ENCODE measurements at places on chromosomes 16 and 17. TPM values are rescaled to one million over a fixed set of nuclear protein-coding genes. Genes with fewer than 3 reads are reported as not detected.

GRCh38 chr17:48841395-48841831 is 10.6 kb downstream of the CALCOCO2 start:
- DNase-seq = peak; percentile 46

GRCh38 chr17:5362162-5362811 is 57.2 kb downstream of the NUP88 start:
- no peak for DNase-seq

- DNase-seq = no peak
Observed at GRCh38 chr16:83843657-83844056, 35.9 kb downstream of the HSBP1 start.

DNA sequence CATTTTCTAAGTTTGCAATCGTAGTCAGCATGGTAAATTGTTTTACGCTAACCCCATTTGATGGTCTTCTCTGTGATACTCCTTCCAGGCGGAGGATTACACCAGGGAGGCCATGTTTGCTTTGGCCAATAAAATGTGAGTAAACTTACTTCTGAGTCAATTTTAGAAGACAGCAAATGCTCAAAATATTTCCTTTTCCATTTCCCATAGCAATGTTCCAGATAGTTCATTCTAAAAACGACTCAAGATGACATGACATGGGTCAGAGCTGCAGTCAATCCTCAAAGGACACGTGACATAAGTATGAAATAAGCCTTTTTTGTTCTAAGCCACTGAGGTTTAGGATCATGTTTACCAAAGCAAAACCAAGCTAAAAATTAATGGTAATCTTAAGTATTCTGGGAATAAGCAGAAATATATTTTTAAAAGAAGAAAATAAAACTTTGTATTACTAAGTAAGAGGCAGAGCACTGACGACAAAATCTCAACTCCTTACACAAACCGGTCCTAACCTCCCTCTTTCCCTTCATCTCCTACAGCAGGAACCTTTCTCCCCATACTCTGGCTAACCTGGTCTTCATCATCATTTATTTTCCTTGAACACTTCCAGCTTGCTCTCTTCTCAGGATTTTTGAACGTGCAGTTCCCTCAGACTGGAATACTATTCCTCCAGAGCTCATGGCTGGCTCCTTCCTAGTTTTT is 266.2 kb downstream of the CEP112 start:
- no peak for DNase-seq

- no peak for DNase-seq
Observed at GRCh38 chr17:43577664-43578403, 31.7 kb upstream of the ETV4 start.

DNA sequence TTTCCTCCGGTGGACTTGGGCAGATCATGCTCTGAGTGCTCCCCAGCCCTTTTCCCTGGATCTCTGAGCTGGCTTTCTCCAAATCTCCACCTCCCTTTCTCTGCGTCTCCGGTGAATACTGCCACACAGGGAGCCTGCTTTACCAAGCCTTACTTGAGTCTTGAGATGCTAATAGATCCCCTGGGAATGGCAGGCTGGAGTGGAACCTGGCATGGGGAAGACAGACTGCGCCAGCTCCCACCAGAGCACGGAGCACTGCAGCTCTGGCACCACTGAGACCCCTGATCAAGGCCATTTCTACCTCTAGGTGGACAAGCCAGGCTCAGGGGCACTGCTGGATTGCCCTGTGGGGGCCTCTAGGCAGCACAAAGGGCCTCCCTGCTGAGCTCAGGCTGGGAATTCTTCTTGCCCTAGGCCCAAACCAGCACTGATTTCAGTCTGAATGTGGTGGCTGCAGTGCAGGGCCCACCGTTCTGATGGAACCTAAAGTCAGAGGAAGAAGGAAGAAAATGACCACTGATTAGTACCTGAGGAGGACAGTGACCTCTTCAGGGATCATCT is 74.3 kb upstream of the CRHR1 start:
- DNase-seq = no peak

DNA sequence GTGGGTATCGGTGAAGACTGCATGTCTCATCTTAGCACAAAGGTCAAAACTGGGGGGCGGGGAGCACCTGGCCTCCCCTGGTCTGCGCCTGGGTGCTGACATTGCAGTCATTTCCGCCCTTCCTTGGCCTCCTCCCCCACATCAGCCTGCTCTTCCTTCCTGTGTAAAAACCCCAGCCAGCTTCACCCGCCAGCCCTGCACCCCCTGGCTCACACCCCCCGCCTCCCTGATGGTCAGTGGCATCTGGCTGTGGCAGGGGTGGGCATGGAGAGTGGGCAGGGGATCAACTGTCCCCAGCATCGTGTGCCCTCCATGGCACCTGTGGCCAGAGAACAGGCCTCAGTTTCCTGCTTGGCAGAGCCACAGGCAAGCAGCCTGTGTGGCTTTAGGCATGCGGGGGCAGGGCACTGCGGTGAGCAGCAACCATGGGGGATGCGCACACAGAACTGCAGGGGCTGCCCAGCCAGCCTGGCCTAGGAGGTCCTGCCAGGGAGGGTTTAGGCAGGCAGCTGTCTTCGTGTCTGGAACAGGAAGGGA is 26.5 kb upstream of the LASP1NB start:
- no peak for DNase-seq

DNA sequence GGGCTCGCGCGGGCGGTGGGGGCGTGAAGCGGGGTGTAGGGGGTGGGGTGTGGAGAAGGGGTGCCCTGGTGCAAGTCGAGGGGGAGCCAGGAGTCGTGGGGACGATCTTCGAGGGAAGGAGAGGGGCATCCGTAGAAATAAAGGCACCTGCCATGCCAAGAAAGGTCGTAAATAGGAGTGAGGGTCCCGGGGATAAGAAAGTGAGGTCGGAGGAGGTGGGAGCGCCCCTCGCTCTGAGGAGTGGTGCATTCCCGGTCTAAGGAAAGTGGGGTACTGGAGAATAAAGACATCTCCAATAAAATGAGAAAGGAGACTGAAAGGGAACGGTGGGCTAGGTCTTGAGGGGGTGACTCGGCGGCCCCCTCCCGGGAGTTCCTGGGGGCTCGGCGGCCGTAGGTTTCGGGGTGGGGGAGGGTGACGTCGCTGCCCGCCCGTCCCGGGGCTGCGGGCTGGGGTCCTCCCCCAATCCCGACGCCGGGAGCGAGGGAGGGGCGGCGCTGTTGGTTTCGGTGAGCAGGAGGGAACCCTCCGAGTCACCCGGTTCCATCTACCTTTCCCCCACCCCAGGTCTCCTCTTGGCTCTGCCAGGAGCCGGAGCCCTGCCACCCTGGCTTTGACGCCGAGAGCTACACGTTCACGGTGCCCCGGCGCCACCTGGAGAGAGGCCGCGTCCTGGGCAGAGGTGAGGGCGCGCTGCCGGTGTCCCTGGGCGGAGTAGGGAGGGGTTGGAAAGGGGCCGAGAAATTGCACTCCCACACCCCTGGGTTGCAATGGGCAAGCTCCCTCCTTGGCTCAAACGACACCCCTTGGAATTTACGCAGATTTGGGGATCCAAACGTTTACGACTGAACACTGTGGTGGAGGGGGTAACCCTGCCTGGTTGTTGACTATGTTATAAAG is 888 bp downstream of the CDH1 start:
- no peak for DNase-seq

- no peak for DNase-seq
Observed at GRCh38 chr16:47025641-47026040, 52.2 kb upstream of the DNAJA2 start.

DNA sequence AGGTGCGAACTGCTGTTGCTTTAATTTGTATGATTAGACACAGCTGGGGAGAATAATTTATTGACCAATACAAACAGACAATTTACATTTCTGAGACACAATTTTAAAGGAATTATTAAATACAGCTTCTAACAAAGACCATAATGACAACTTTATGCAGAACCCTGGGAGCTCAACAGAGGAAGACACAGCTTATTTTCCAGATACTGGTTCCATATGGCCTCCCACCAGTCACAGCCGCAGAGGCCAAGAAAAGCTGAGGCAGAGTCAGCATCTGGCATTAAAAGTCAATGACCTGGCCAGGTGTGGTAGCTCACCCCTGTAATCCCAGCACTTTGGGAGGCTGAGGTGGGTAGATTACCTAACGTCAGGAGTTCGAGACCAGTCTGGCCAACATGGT is 66.1 kb upstream of the BCAR1 start:
- no peak for DNase-seq

DNA sequence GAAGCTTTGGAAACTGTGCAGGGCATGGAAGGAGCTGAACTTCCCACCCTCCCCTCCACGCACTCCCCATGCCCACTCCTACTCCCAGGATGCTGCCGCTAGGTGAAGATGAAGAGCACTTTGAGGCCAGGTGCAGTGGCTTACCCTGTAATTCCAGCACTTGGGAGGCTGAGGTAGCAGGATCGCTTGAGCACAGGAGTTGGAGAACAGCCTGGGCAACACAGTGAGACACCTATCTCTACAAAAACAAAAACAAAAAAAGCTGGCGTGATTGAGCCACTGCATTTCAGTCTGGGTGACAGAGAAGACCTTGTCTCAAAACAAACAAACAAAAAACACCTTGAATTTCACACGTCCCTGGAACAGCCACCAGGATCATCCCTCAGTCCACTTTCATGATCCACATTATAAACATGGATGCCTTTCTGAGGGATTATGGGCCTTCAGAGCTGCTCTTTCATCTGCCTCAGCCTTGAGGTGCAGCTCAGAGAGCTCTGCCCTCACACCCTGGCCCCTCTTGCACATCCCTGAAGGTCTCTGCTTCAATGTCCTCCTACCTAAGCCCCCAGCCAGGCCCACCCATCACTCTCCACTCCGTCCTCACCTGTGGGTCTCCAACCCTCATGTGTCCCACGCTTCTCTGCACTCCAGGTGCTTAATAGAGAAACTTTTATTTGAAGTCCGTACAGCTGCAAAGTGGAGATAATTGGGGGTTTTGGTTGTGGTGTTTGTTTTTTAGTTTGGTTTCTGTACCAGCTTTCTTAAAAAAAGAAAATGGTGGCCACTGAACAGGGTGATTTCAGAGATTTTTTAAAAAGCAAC is 25.8 kb downstream of the PHB1 start:
- peak; percentile 8 for DNase-seq

DNA sequence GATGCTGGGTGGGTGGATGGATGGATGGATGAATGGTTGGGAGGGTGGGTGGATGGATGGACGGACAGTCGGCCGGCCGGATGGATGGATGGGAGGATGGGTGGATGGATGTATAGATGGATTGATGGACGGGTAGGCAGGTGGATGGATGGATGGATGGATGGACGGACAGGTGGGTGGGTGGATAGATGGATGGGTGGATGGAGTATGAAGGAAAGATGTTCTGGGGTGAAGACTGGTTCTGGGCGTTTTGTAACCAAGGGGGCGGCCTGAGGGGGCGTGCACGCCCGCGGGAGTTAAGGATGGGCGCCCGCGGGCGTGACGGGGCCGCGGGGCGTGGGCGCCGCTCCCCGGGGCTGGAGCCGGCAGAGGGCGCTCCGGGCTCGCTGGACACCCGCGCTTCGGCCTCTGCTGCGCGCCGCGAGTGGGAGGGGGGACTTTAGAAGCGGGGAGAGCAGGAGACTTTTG is at the start of gene NECAB2:
Gene NECAB2, plus strand, starts transcription at position 407 of the 468 bp plus-strand sequence. CDS start 405 bp downstream, outside the sequence.
- DNase-seq = no peak

GRCh38 chr16:23318639-23319038 is 16.5 kb downstream of the SCNN1B start:
- no peak for DNase-seq

- no peak for DNase-seq
Observed at GRCh38 chr16:10239640-10240039, 57.4 kb upstream of the GRIN2A start.

DNA sequence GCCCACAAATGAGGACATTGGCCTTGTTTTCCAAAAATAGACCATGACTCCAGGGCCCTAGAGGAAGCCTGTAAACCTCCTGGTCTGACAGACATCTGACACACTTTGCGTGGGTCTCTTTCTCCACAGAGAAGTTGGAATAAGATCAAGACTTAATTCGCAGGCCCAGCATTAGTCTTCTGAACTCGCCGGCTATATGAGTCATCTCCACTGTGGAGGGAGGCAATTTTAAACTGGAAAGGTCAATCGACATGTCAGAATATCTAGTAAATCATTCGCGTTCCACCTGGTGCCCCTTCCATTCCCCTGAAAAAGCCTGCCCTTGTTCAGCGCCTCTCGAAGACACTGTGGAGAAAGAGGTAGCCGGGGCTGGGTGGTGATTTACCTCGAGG is 140.1 kb downstream of the CLEC16A start:
- DNase-seq = peak; percentile 93

DNA sequence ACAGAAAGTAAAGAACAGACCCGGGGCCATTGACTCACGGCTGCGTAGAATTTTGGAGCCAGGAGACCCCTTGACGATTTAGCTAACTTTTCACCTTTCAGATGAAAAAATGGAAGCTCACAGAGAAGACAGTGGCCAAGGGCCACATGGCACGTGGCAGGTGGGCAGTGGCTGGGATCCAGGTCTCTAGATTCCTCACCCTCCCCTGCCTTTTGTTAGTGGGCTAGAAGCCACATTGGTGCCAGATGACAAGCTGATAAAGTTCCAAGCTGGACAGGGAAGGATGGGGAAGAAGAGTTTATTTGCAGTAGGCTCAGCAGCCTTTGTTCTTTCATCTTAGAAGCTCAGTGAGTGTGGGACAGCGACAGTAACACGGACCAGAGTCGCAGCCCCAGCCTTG is 105.8 kb downstream of the SPACA3 start:
- DNase-seq = no peak

- no peak for DNase-seq
Observed at GRCh38 chr16:62038646-62039045, 2.4 kb upstream of the CDH8 start.

- DNase-seq = no peak
Observed at GRCh38 chr16:10070591-10070990, 111.6 kb downstream of the GRIN2A start.

DNA sequence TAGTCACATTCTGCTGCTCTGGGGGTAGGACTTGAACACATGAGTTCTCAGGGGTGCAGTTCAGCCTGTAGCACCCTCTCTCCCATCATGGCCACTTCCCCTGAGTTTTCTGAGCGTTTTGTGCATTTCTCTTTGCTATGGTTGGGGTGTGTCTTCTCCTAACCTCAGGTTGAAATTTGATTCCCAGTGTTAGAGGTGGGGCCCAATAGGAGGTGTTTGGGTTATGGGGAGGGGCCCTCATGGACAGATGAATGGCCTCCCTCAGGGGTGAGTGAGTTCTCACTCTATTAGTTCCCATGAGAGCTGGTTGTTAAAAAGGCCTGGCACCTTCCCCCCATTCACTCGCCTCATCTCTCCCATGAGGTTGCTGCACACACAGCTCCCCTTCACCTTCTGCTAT is 101.1 kb downstream of the FOXL1 start:
- no peak for DNase-seq

Gene SCIMP
- total RNA-seq = not detected

Gene CTRB1
- not detected for total RNA-seq

Gene DYNLRB2
- not detected for total RNA-seq

Gene CCL3
- 3.4 TPM for total RNA-seq

Gene SYT17
- total RNA-seq = 2.5 TPM

Gene WFIKKN2
- not detected for total RNA-seq

Measured in astrocyte (in vitro differentiated cells and primary cell).